CD4-positive, alpha-beta T cell treated with Interleukin-6 at 100 ng/mL for 8 hours (primary cell): ENCODE measurements at places on chromosomes 7 and 10.

GRCh38 chr10:14613588-14613920, 161.1 kb downstream of the FAM107B start:
- DNase-seq = no peak

- no peak for DNase-seq
These were observed 11.9 kb downstream of the RAB11FIP2 start for GRCh38 chr10:118034791-118035261.

- no peak for DNase-seq
These were observed 1057.5 kb downstream of the NRG3 start for GRCh38 chr10:82932451-82932850.

GRCh38 chr7:75993689-75994387, 557 bp downstream of the TMEM120A start:
- DNase-seq = no peak

GRCh38 chr7:113752689-113753088, 166.1 kb downstream of the PPP1R3A start:
- no peak for DNase-seq

GRCh38 chr7:130899071-130899560, 165.1 kb upstream of the KLF14 start:
- DNase-seq = no peak
